ENCODE measurements at places on chromosomes 13 and 19.

DNA sequence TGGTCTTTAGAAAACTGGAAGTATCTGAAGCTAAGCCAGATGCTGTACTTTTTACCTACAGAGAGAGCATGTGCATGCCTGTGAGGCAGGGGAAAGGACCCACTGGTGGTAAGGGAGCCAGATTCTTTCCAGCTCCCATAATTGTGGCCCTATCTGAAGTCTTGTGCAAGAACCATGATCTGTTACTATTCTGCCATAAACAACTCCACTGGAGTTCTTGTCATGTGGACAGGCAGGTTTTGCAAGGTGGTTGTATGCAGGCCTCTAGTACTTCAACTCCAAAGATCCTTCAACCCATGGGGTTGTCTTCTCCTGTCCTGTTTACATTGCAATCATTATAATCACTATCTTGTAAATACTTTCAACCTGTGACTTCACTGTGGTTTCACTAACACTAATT is 14.1 kb downstream of the PROSER1 start:
- no peak for DNase-seq

DNA sequence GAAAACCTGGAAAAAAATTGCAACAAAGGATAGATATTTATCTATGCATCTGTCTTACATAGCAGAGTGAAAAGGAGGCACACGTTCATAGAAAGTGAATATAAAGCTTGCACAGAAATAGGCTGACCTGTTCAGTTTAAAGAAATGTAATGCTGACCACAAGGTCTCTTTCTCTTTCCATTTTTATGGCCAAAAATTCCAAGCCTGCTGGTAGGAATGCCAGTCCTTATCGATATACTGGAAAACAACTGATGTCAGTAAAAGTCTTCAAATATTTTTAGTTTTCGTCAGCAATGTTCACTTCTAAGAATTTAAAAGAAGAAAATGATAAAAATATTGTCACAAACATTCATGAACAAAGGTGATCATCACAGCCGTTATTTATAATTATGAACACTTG is 59.0 kb upstream of the MCF2L start:
- no peak for DNase-seq

DNA sequence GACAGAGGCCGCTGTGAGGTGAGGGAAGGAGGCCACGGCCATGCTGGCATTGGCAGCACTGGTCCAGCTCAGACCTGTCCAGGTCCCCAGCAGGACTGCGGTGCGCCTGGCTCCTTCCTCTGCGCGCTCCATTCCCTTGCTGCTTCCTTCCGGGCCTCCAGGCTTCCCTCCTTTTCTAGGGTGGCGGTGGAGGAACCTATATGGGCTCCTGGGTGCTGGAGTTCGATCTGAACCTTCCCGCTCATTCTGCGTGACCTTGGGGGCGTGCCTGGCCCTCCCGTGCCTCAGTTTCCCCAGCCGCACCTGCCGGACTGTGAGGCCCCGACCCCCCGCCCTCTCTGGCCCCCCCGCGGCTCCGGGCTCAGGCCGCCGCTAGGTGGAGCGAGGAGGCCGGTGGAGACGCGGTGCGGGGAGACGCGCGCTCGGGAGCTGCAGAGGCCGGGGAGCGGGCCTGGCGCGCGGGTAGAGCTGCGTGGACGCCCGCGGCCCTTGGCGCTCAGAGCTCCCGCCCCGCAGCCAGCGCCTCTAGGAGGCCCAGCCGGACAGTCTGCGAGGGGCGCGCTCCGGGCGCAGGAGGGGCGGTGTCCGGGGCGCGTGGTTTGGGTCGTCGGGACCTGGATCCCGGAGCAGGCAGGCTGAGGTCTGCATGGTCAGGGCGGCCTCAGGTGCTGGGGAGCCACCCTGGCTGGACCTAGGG is 29.9 kb downstream of the EFNA2 start:
- peak; percentile 52 for DNase-seq

- no peak for DNase-seq
Observed at GRCh38 chr13:47796816-47797215, 204.3 kb downstream of the SUCLA2 start.

GRCh38 chr19:53844849-53845246 is 20.7 kb upstream of the NLRP12 start:
- DNase-seq, result no peak

- no peak for DNase-seq
Observed at GRCh38 chr19:28039677-28040381, 1173.1 kb downstream of the UQCRFS1 start.

DNA sequence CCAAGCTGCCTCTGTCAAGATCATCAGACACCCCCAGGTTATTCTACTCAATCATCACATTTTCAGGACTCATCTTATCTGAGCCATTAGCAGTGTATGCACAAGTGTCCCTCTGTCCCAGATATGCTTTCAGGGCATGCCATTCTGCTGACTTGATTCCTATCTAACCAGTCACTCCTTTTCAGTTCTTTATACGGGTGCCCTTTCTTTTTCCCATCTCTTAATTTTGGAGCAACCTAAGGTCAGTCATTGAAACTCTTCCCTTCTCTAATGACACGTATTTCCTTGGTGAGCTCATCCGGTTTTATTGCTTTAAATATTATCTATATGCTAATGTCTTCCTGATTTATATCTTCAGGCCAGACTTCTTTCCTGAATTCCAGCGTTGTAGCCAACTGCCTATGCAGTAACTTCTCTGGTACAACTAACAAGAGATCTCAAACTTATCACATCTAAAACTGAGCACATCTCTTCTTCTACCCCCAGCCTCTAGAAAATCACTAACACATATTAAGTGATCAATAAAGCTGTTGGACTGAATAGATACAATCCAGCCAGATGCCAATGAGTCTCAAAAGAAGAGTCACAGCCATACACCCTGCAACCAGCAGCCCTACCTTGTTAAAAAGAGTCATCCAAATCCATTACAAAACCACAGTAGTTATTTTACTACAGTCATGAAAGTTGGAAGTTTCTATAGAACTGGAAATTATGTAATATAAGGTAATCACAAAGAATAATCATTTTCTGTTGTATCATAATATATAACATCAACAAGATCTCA is 58.8 kb downstream of the DCLK1 start:
- no peak for DNase-seq

GRCh38 chr13:62564770-62565169 is 1149.1 kb upstream of the PCDH20 start:
- DNase-seq, result no peak

Measured in stimulated activated naive CD8-positive, alpha-beta T cell treated with anti-CD3 and anti-CD28 coated beads, Interleukin-15, amount 100 ng/mL, for 72 hours (primary cell).